ENCODE measurements at places on chromosomes 7 and 10.

DNA sequence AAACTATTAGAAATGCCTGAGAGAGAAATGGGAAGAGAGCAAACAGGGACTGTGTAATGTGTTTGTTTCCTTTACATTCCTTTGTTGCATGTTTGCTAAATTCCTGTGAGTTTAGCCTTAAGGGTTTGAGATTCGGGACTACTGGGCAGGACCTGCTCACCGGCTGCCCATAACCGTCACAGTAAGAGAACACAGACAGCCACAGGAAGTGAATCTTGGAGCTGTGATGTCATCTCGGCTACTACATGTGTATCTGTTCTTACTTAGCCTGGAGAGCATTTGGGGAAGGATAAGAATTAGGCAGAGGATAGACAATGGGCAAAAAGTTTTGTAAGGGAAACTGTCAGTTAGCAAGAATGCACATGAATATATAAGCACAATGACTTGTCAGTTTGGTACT lies 485.1 kb upstream of the KLF6 start:
- DNase-seq, result no peak

DNA sequence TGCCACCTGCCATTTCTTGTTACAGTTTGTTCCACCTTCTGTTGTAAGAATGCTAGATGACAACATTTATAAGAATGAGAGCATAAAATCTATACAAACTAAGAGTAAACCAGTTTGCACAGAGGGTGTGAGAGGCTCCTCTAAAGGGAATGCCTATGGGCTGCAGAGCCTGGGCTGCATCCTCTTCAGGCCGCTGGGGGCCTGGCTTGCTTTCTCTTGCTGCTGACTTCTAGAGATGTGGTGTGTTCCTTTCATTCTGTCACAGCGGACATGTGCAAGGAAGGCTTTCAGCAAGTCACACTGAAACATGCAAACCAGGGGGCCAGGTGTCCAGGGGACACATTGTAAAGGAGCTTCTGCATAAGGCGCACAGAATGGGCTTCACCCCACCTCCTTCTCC lies 7.1 kb upstream of the ATP6V1F start:
- no peak for DNase-seq

GRCh38 chr7:50352282-50352681 lies 47.8 kb downstream of the IKZF1 start:
- no peak for DNase-seq

DNA sequence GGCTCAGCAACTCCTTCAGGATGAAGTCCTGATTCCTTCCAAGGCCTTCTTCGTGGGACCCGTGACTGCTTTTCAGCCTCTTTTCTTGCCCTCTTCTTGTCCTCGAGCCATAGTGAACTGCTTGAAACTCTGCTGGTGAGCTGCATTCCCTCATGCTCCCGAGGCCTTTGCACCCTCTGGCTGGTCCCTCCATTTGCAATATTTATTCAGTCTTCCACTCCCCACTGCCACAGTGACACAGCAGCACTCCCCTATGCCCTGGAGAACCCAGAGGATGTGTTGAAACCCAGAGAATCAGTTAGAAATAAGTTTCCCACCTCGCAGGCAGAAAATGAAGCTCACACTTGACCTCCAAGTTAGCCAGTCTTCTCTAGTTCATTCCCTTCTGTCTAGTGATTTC lies 22.3 kb upstream of the GAD2 start:
- DNase-seq, result no peak

DNA sequence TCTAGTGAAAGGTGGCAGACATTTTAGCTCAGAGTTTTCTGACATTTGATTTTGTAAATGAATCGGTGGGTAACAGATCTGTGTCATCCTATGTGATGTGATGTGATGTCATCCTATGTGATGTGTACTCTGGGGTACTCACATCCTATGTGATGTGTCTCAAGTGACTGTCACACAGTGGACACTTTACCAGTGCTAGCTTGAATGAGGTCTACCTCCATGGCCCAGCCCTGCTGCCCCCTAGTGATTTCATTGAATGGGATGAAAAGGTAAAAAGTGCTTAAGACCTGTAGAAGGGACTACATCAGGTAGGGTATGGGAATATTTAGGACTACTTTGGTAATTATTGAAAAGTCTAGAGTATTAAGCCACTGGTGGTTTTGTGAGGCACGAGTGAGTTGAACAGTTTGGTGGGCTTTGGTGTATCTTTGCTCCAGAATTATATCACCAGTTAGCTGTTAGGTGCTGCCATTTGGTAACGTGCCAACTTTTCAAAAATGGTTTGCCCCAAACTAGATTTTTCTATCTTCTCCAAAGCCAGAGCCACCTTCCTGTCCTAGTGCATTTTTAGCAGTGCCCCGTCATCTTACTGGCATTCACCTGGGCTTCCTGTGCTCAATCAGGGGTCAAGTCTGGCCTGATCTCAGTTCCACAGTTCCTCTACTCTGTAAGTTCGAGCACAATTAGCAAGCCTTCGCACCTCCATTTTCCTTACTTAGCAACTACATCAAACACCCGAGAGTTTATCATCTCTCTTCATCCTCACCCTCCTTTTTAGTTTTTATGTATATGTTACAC lies 9.7 kb downstream of the EIF4H start:
- DNase-seq, result no peak

DNA sequence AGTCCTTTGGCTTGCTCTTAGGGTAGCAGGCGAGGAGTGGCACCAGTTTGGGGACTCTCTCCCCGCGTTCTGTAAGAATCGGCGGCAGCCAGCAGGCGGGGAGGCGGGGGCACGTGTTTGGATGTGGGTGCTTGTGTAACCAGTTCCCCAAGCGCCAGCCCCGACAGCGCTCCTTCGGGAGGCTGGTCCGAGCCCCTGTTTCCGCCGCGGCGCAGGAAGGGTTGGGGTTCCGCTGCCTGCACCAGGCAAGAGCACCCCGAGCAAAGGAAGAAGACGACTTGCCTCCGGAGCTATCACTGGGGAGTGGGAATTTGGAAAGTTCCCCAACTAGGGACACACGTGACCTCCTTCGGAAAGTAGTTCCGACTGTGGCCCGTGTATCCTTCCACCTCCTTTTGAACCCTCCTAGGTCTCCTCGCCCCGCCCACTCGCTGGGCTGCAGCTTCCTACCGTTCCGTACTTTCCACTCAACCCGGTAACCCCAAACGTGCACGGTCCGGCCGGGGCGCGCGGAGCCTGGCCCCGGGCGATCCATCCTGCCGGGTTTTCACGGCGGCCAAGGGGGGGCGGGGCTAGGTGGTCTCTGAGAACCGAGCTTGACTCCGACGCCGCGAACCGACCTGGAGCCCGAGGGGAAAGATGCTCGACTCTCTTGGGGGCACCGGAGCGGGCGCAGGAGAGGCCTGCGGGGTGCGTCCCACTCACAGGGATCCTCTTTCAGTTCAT lies 1.2 kb downstream of the KLLN start:
- DNase-seq, result peak; percentile 92

GRCh38 chr7:46900312-46901263 lies 681.3 kb downstream of the TNS3 start:
- no peak for DNase-seq

GRCh38 chr7:134701272-134701671 lies 54.6 kb downstream of the BPGM start:
- no peak for DNase-seq

DNA sequence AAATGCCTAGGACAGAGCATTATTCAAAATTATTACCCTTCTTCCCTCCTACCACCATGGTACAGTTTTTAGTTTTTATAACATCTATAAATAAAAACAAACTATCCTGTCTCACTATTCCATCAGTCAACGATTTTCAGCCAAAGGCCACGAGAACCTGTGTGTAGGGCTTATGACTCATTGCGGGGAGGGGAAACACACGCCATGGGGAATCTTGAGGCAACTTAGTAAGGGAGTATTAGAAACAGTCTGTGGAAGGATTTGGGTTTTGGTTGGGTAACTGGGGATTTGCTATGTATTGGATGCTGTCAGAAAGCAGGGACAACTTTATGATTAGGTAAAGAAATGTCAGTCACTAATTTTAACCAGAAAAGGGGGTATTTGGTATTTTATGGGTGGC lies 14.7 kb downstream of the GPR141 start:
- DNase-seq, result no peak

DNA sequence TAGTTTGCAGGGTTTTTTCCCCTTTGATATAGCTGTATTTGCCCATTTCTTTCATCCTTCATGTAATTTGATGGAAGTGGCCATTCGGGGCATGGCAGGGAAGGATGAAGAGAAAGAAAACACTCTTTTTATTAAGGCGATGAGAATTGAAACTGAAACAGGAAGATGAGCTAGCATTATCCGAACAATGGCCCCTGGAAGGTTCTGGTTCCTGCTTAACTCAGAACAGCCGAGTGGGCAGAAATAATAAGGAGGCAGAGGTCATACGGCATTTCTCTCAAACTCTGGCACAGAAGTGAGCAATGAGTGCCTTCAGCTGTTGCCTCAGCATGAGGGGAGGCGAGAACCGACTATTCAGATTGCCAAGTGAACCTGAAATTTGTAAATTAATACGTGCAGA lies 113.2 kb upstream of the MYO3A start:
- no peak for DNase-seq

DNA sequence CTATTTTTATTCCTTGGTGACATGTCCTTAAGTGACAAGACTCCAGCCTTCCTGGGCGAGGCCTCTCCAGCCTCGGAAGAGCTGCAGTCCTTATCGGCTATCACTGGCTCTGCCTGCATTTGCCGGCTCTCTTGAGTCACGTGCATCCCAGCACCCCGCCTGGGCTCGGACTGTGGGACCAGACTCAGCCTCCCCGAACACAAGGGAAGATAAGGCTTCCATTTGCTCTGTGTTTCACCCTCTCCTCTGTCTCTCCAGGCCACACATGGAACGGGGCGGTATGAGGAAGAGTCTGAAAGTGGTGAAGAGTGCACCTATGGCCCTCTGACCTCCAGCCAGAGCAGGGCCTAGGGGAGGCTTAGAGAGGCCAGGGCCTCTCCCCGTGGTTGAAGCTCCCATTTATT lies 4.7 kb downstream of the GDF2 start:
- no peak for DNase-seq

DNA sequence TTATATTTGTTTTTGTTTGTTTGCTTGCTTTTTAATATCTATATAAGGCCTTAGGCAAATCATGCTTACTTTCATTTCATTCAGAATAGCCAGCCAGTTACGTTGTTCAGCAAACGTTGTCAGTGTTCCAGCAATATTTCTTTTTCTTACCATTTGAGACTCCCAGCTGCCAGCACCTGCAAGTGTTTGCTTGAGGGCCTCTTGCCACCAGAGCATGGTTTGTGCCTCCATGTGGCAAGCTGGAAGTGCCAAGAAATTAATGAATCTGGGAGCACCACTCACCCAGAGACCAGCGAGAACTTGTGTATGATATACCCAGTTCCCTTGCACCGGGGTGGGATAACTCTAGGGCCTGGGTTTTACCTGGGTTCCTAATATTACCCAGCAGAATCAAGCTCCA lies 177.1 kb upstream of the CSTF2T start:
- DNase-seq, result no peak

Data from stimulated activated CD4-positive, alpha-beta T cell treated with anti-CD3 and anti-CD28 coated beads, Interleukin-4, amount 100 ng/mL, for 4 hours (primary cell).